IMR-90 (cell line): ENCODE measurements at places on chromosomes 7 and 10. TPM values are rescaled to one million over a fixed set of nuclear protein-coding genes. Genes with fewer than 3 reads are reported as not detected.
A peak's percentile ranks its signal among the peaks of the same experiment; 100 is the strongest.

Gene SRPK2
- total RNA-seq, result 33.0 and 34.7 TPM in 2 replicates

Gene ITIH2
- not detected in 2 replicates for total RNA-seq

Gene ETV1
- 17.2 and 21.1 TPM in 2 replicates for total RNA-seq

Gene PRRT4
- total RNA-seq, result not detected in 2 replicates

Gene CAMK2B
- total RNA-seq, result 0.18 and 0.28 TPM in 2 replicates

Gene SPDYE2
- not detected in 2 replicates for total RNA-seq

Gene RBP3
- total RNA-seq, result not detected in 2 replicates

Gene NKX1-2
- total RNA-seq, result not detected in 2 replicates

Gene SLC37A3
- 43.2 and 97.2 TPM in 2 replicates for total RNA-seq

Gene VENTX
- total RNA-seq, result not detected in 2 replicates

Gene ELFN1
- 1.6 and 2.2 TPM in 2 replicates for total RNA-seq

Gene TEX47
- not detected in 2 replicates for total RNA-seq

Gene TMEM254
- 4.4 and 4.7 TPM in 2 replicates for total RNA-seq

Gene LRGUK
- total RNA-seq, result under 0.01 TPM in 1 of 2 replicates, not detected in the other

Gene PCLO
- under 0.01 TPM in 2 replicates for total RNA-seq

- DNase-seq, result peak; percentile 55
These were observed 117.4 kb downstream of the INPP5A start for GRCh38 chr10:132654708-132655661.

- peak; percentile 24 for DNase-seq
These were observed 180.6 kb downstream of the CAMK1D start for GRCh38 chr10:12529976-12530375.

GRCh38 chr7:151312831-151313809 lies 28.5 kb upstream of the NUB1 start:
- DNase-seq, result no peak

DNA sequence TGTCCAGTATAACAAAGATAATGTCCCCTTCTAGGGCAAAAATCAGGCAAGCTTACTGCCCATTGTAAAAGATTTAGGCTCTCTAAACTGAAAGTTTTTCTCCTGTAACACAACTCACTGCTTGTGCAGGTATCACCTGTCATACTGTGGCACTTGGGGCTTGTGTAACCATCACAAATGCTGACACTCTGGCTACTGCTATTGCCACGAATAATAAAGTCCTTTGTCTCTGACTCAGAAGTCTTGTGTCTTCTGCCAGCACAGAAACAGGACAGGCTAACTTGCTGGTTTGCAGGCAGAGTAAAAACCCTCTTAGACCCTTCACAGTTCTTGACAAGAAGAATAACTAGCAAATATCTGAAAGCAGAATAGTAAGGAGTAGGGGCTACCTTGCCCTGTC lies 273.9 kb downstream of the RPS24 start:
- DNase-seq, result no peak

DNA sequence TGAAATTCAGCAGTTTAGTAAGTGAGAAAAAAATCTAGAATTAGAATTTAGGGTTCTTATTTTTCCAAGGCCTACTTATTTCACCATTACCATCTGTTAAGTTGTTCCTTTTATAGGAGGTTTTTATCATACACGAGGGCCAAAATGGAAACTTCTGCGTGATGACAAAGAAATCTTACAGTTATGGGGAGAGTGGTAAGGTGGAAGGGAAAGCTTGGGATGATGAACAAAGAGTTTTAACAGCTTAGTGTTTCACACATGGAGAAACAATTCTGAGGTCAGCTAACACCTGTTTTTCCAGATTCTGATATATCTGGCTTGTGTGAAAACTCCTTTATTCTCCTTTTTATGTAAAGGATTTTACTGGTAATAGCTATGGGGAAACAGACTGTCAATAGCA lies 49.8 kb upstream of the SEMA3C start:
- DNase-seq, result no peak

GRCh38 chr10:50740293-50740648 lies 535 bp downstream of the ASAH2B start:
- peak; percentile 82 for DNase-seq

- no peak for DNase-seq
These were observed 97.0 kb downstream of the SEMA3C start for GRCh38 chr7:80821771-80822319.

- DNase-seq, result no peak
These were observed 18.9 kb downstream of the GIMAP5 start for GRCh38 chr7:150756166-150756565.

DNA sequence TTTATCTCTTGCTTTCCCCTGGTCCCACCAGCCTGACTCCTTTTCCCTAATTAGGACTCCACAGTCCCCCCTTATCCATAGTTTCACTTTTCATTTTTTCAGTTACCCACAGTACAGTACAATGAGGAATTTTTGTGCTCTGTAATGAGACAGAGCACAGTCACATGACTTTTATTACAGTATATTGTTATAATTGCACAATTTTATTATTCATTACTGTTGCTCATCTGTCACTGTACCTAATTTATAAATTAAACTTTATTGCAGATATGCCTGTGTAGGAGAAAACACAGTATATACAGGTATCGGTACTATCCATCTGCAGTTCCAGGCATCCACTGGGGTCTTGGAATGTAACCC lies 125.4 kb downstream of the KCNMA1 start:
- DNase-seq, result no peak

- no peak for DNase-seq
These were observed 225.2 kb downstream of the MLLT10 start for GRCh38 chr10:21759232-21759631.

DNA sequence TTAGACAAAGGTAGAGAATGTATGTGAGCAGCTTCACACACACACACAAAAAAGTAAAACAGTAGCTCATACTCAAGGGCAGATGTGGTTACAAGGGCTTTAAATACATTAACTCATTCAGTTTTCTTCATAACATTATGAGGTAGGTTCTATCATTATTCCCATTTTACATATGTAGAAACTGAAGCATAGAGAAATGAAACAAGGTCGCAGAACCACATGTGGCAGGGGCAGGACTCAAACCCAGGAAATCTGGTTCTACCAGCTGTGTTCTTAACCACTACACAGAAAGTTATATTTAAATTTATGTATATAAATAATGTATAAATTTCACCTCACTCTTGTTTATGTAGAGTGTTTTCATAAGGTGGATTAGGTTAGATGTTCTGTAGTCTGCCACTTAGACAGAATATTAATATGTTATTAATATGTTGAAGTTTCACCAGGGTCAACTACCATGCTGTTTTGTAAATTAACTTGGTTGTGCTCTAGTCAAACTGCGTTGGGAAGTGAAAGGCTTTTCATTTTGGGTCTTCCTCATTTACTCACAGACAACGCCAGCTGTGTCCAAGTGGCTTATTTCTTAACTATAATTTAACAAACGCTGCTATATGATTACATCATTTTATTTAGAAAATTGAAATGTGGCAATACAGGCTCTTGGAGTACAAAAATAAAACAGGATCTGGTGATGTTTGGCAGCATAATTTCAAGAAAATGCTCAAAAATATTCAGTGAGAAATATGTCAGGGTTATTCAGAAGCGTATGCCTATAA lies 138.4 kb downstream of the MDFIC start:
- no peak for DNase-seq

DNA sequence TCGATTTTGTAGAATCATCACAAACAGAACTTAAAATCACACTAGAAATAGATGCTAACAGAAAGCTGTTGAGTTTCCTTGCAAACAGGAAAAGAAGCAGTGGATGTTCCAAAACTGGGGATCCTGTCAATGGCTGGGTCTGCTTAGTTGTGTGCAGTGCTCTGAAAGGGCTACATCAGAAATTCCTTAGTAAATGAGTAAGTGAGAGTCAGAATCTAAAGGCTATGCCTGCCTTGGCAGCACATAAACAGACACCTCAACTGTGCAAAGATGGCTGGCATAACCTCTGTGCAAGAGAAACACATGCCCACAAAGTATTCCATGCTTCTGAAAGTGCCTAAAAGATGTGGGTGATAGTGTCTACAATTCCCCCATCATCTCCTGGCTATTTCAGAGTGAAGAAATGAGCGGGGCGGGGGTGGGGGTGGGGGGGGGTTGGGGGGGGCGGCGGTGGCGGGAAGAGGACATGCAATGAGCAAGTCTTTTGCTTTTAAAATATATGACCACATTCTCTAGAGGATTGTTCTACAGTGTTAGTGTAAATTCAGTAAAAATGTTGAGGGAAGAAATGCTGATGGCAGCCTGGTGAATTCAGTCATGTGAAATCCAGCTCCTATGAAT lies 138.1 kb upstream of the LAMB4 start:
- DNase-seq, result peak; percentile 8

DNA sequence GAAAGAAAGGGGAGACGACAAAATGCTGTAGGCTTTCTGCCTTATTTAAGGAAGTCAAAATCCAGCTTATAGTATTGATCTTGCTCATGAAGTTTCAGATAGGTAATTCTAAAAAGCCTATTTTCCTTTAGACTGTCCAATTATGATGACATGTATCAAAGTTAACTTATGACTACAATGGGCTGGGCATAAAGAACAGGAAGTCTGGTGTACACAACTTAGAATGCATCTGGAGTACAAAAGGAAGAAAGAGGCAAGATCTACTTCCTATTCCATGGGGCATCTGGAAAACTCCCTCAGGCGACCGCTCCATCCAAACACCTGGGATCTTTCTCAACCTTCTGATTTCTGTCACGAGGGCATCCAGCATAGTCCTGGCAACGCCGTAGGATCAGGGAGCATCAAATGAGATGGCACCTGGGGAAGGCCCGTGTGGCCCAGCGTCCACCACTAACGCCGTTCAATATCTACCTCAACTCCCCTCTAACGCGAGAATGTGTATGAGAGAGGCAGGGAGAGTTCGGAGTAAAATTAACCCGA lies 512 bp downstream of the FAM24B start:
- no peak for DNase-seq

GRCh38 chr7:130231792-130232191 lies 24.1 kb downstream of the SSMEM1 start:
- DNase-seq, result no peak

DNA sequence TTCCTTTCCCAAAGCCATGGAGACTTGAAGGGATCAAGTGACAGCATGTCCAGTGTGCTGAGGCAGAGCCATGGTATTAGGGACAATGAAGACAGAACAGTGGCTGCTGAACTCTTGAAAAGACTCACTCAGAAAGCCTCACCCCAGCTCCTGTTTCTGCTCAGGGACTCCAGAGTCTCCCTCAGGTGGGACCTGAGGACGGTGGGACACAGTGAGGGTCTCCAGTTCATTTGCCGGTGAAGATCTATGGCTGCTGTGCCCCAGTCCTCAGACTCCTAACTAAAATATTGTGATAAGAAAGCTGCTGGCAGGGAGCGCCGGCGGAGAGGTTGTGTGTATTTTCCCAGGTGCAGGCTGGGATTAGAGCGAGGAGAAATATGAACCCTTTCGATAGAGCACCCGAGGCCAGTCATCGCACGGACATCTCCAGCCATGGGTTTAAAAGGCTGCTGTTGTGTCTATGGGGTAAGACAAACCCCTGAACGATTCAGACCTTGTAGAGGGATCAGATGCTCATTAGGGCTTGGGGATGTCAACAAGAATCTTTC lies 57.2 kb downstream of the C7orf25 start:
- DNase-seq, result no peak

GRCh38 chr7:39948375-39948955 lies 1.6 kb upstream of the CDK13 start:
- no peak for DNase-seq

GRCh38 chr10:59905066-59905730 lies 1.2 kb downstream of the CCDC6 start:
- DNase-seq, result peak; percentile 16

- DNase-seq, result peak; percentile 77
These were observed 4.7 kb upstream of the MRLN start for GRCh38 chr10:59757966-59758365.

- DNase-seq, result no peak
These were observed 27.1 kb upstream of the ZNF107 start for GRCh38 chr7:64638822-64639221.

- peak; percentile 84 for DNase-seq
These were observed 1.8 kb downstream of the PFKFB3 start for GRCh38 chr10:6204341-6205191.

GRCh38 chr10:1141261-1141660 lies 85.1 kb downstream of the WDR37 start:
- DNase-seq, result no peak

- DNase-seq, result no peak
These were observed 105.2 kb downstream of the MACC1 start for GRCh38 chr7:20111821-20112542.

DNA sequence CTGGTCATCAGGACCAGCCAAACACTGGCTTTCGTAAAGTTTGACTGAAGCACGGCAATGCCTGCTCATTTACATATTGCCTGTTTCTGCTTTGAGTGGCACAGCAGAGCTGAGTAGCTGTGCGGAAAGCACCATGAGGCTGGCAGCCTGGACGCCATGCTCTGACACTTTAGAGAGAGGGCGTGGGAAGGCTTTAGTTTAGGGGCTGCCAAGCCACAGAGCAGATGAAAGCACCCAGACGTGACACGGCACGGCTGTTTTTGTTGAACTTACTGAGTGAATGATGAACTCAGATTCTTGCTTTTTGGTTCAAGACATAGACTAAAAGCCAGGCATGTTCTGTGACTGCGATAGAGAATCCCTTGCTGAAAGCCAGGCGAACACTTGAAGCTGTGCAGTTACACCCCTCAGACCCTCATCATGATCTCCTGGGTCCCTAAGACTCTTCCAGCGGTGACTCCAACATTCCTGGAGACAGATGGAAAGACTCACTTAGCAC lies 182.1 kb downstream of the ZMYND11 start:
- DNase-seq, result peak; percentile 90

- DNase-seq, result no peak
These were observed 162.6 kb downstream of the FAM107B start for GRCh38 chr10:14611968-14612693.

- DNase-seq, result peak; percentile 89
These were observed 201.5 kb upstream of the GNAI1 start for GRCh38 chr7:79933144-79933543.

GRCh38 chr10:69426376-69426727 lies 9.6 kb upstream of the TACR2 start:
- DNase-seq, result no peak

DNA sequence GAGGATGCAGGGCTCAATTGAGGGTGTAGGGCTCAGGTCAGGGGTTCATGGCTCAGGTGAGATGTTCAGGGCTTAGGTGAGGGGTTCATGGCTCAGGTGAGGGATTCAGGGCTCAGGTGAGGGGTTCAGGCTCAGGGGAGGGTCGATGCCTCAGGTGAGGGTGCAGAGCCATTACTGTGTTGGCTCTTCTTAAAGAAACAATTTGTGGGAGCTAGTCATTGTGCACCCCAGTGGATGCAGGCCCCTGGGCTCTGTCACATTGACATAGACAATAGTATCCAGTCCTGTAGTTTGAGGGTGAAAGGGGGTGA lies 86.7 kb downstream of the ADCY1 start:
- DNase-seq, result no peak

- DNase-seq, result no peak
These were observed 38.0 kb downstream of the ADD3 start for GRCh38 chr10:110045772-110046171.
